CD4-positive, alpha-beta T cell treated with Interleukin-2 at 100 ng/mL for 4 hours (primary cell): ENCODE measurements at places on chromosomes 7 and 10.

GRCh38 chr7:47091141-47091540, 490.8 kb downstream of the TNS3 start:
- no peak for DNase-seq

- no peak for DNase-seq
Measured at GRCh38 chr10:35922876-35923600, 280.9 kb upstream of the FZD8 start.

GRCh38 chr7:156675721-156676120, 35.1 kb downstream of the RNF32 start:
- no peak for DNase-seq

DNA sequence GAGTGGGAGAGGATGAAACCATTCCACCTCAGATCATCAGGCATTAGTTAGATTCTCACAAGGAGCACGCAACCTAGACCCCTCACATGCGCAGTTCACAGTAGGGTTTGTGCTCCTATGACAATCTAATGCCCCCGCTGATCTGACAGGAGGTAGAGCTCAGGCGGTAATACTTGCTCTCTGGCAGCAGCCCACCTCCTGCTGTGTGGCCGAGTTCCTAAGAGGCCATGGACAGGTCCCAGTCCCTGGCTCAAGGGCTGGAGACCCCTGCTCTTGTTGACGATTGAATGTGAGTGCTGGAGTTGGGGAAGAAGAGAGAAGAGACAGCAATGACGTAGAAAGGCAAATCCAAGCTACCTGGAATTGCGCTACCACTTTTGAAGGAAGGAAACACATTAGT, 267.2 kb downstream of the TFEC start:
- DNase-seq, result no peak

GRCh38 chr7:144519925-144520324, 116.4 kb upstream of the NOBOX start:
- no peak for DNase-seq

GRCh38 chr10:113179265-113179664, 229.2 kb downstream of the TCF7L2 start:
- peak; percentile 11 for DNase-seq

- no peak for DNase-seq
Measured at GRCh38 chr10:78560341-78560688, 508.5 kb upstream of the ZMIZ1 start.

GRCh38 chr10:30185916-30186315, 126.5 kb upstream of the JCAD start:
- DNase-seq, result no peak

DNA sequence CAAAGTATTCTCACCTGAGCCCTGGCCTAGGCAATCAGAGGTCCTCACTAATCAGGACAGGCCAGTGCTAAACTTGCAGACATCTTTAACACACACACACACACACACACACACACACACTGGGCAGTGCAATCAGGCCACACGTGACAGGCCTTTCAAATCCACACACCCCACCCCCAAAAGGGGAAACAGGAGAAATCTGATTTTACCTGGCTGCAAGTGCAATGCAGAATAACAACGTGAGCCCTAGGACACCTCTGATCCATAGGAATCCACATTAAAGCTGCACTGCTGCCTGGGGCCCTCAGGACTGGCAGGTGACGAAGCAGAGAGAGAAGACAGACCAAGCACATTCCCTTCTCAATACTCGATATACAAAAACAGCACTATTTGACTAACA, 218.9 kb downstream of the FAM107B start:
- no peak for DNase-seq

DNA sequence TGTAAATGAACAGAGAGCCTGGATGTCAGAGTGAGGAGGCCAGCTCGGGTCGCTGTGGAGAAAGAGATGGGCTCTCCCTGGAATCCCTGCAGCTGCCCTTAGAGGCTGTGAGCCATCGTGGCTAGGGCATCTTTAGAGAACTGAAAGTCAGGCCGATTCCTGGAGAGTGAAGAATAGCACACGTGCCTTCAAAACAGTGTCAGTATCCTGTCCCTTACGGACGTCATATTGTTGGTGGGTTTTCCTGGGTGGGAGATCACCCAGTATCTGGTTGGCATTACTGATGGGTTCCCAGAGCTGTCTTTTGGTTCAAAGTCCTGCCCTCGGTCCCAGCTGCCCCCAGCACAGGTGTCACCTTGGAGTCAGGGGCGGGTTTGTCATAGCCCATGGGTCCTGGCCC, 25.3 kb downstream of the IKZF1 start:
- no peak for DNase-seq

GRCh38 chr10:124918191-124918830, 23.6 kb upstream of the ZRANB1 start:
- DNase-seq, result no peak

DNA sequence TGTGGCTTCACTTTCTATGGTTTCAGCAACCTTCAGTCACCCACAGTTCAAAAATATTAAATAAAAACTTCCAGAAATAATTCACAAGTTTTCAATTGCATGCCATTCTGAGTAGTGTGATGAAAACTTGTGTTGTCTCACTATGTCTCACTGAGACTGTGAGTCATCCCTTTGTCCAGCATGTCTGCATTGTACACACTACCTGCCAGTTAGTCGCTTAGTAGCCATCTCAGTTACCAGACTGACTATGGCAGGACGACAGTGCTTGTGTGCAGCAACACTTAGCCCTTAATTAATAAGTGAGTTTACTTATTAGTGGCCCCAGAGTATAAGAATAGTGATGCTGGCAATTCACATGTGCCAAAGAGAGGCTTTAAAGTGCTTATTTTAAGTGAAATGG, 22.5 kb downstream of the CCDC186 start:
- no peak for DNase-seq

- DNase-seq, result no peak
Measured at GRCh38 chr7:15033039-15033438, 130.5 kb upstream of the DGKB start.

- DNase-seq, result no peak
Measured at GRCh38 chr10:100183481-100183880, 2.3 kb downstream of the ERLIN1 start.

DNA sequence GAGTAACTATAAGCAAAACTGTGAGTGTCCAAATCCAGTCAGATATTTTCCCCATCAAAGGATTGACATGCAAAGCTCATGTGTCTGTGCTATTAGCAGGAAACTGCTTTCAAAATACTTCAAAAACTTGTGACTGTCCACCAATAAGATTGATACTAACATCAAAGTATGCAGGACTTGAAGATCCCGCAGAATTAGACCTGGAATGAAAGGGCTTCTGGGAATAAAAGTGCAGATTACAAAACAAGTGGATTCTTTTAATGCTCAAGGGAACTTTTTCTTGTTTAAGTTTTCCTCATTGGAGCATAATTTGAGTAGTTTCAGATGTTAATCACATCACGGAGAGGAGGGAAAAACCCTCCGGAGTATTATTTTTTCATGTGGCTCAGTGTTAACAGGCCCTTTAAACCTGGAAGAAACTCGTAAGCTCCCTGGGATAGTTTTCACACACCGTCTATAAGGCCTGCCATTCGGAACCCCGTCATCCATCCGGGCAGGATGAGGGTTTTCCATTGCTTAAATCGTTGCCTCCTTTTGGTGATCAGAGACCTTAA, 33.9 kb upstream of the MKX start:
- no peak for DNase-seq
